Parietal lobe (tissue), 2 donors: ENCODE measurements at places on chromosomes 13 and 19. TPM values are rescaled to one million over a fixed set of nuclear protein-coding genes. Genes with fewer than 3 reads are reported as not detected.

Gene ZNF763
- 9.1 TPM for total RNA-seq

Gene TMEM86B
- total RNA-seq: 4.4 TPM

Gene ATCAY
- total RNA-seq: 109 TPM

Gene TGFBR3L
- not detected for total RNA-seq

Gene SLAIN1
- total RNA-seq: 525 TPM

Gene MEX3D
- 44.8 TPM for total RNA-seq

Gene ELF1
- total RNA-seq: 9.4 TPM

Gene MTUS2
- total RNA-seq: 6.9 TPM

Gene IZUMO2
- total RNA-seq: not detected

Gene ATP4A
- total RNA-seq: not detected

Gene PPAN
- 25.7 TPM for total RNA-seq

Gene KLK14
- total RNA-seq: 0.63 TPM

Gene AZU1
- 0.94 TPM for total RNA-seq

Gene KLF1
- total RNA-seq: 0.31 TPM

Gene COL4A1
- total RNA-seq: 86.7 TPM

Gene ZNF433
- 26.3 TPM for total RNA-seq

Gene DACH1
- 7.8 TPM for total RNA-seq

Gene ZNF723
- not detected for total RNA-seq

Gene DMRTC2
- not detected for total RNA-seq

Gene CNFN
- not detected for total RNA-seq

Gene GIPR
- total RNA-seq: 0.31 TPM

Gene NOTCH3
- 19.4 TPM for total RNA-seq

Gene CEACAM1
- total RNA-seq: not detected

Gene FAM124A
- total RNA-seq: 23.2 TPM
